Fibroblast of gingiva (primary cell): ENCODE measurements at places on chromosomes 7 and 10.

DNA sequence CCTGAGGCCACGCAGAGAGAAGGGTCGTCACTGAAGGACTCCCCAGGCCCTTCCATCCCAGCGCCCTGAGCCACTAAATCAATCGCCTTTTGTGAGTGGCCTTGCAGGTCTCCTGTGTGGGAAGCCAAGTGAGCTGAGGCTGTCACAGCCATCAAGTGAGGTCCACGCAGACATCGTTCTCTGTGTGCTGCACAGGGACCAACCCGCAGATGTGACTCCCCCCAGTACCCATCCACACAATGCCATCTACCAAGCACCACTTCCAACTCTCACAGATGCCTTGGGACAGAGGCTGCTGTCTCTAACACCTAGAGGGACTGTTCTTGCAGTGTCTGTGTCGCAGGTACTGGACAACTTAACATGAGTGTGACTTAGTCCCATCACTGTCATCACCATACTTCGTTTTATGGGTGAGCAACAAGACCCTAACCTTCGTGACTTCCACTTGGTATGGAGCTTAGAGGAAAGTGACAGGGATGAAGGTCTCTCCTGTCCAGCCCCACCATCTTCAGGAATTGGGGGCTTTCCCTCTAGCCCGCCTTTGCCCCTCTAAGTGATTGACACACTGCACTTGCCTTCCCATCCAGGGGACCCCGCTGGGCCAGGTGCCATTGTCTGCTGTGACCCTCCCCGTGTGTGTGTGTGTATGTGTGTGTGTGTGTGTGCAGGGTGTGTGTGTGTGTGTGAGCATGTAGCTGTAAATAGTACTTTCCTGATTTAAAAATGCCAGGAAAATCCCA, 51.4 kb upstream of the TMEM72 start:
- no peak for DNase-seq

- no peak for DNase-seq
These were observed 215.3 kb downstream of the KIF20B start for GRCh38 chr10:89916468-89917215.

DNA sequence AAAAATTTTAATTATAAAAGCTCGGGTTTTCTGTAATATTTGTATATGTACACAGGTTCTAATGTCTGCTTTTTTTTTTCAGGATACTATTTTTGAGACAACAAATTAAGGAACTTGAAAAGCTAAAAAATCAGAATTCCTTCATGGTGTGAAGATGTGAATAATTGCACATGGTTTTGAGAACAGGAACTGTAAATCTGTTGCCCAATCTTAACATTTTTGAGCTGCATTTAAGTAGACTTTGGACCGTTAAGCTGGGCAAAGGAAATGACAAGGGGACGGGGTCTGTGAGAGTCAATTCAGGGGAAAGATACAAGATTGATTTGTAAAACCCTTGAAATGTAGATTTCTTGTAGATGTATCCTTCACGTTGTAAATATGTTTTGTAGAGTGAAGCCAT, 57.9 kb upstream of the BAMBI start:
- no peak for DNase-seq

- no peak for DNase-seq
These were observed 188.8 kb upstream of the POT1 start for GRCh38 chr7:125118444-125118843.

- DNase-seq: no peak
These were observed 672.2 kb upstream of the LRRN3 start for GRCh38 chr7:110418659-110419280.

- DNase-seq: no peak
These were observed 316.6 kb upstream of the ANKRD30A start for GRCh38 chr10:36808625-36809362.

- DNase-seq: no peak
These were observed 133.0 kb downstream of the FGFR2 start for GRCh38 chr10:121465215-121465614.

DNA sequence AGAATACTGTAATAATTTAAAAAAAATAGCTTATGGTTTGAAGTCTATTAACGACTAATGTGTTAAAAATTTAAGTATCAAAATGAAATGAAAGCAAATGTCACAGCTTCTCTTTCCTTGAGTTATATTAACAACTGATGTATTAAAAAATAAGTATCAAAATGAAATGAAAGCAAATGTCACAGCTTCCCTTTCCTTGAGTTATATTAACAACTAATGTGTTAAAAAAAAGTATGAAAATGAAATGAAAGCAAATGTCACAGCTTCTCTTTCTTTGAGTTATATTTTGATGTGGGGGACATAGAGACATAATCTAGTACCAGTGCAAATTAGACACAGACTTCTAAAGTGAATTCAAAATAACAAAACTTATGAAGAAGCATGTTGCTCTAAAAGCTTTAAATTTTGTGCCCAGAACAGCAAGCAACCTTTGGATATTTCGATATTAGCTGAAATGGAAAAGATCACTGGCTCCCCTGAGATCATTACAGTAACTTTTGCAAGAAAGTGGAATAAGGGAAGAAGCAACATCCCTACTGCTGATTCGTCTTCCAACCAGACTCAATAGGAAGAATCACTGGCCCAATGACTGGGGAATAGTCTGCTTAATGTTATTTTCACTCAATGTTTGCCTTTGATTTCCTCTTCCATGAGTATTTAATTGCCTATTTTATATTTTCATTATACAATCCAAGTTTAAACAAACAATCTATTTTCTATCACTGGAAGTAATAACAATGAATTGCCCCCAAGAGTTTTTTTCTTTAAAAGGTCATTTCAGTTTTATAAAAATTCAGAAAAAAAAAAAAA, 8.0 kb downstream of the SKAP2 start:
- DNase-seq: no peak

- no peak for DNase-seq
These were observed 95.1 kb downstream of the LSMEM1 start for GRCh38 chr7:112575864-112576263.

- no peak for DNase-seq
These were observed 38.0 kb downstream of the RAB18 start for GRCh38 chr10:27541796-27542729.

- no peak for DNase-seq
These were observed 11.4 kb downstream of the ZNF488 start for GRCh38 chr10:47372726-47373125.

DNA sequence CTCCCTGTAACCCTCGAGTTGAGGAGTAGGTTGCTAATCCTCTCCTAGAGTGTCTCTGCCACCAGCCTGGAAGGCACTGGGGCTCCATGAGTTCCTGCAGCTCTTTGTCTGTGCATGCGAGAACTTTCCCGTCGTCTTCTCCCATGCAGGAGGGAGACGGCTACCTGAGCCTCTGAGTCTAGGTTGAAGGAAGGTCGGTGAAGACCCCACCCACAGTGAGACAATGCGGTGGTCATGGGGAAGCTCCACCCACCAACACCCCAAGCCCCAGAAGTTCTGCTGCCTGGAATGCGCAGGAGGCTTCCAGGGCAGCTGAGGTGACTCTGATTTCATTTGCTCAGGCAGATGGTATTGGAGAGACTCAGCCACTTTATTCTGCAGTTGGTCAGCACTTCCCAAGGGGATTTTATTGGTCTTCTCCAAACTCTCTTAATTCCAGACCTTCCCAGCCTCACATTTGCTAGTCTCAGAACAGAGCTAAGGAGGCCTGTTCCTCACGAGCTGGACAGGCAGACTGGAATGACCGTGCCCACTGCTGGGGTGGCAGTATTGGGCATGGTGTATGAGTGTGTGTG, 36.5 kb downstream of the PTPRE start:
- DNase-seq: no peak

- DNase-seq: no peak
These were observed 14.7 kb downstream of the CNPY1 start for GRCh38 chr7:155531681-155532080.

DNA sequence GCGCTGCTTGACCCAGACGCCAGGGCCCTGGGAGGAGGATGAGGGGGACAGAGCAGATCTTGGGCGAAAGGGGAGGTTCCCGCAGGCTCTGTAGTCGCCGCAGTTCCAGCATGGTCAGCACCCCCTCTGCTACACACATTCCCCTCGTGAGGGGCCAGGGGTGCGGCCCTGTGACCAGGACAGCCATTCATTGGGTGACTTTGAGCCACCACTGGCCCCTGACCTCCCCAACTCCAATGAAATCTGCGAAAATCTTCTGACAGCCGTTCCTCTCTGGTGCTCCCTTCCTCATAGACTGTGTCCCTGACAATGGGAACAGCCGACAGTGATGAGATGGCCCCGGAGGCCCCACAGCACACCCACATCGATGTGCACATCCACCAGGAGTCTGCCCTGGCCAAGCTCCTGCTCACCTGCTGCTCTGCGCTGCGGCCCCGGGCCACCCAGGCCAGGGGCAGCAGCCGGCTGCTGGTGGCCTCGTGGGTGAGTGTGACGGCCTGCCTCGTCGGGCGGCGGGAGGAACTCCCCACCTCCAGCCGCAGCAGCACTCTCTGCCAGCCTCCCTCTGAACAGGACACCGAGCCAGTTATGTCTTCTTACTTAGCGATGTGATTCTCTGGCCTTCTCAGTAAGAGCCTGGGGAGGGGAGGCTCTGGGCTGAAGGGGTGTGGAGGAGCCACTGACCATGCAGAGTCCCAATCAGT, 825 bp downstream of the TMEM176A start:
- no peak for DNase-seq

DNA sequence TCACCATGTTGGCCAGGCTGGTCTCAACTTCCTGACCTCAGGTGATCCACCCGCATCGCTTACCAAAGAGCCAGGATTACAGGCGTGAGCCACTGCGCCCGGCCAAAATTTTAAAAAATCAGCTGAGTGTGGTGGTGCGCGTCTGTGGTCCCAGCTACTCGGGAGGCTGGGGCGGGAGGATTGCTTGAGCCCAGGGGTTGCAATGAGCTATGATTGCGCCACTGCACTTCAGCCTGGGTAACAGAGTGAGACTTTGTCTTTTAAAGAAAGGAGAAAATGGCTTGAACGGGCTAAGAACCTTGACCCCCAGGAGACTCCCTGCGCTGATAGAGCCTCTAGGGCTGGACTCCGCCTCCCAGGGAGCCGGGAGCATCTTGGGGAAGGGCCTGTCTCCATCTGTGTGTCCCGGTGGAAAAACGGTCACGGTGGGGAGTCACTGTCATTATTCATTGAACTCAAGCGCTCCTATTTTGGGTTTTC, 760 bp upstream of the KCTD7 start:
- no peak for DNase-seq

- no peak for DNase-seq
These were observed 27.7 kb upstream of the ADGRA1 start for GRCh38 chr10:133060022-133060421.

GRCh38 chr7:111933609-111934008, 272.6 kb downstream of the DOCK4 start:
- peak; percentile 48 for DNase-seq

DNA sequence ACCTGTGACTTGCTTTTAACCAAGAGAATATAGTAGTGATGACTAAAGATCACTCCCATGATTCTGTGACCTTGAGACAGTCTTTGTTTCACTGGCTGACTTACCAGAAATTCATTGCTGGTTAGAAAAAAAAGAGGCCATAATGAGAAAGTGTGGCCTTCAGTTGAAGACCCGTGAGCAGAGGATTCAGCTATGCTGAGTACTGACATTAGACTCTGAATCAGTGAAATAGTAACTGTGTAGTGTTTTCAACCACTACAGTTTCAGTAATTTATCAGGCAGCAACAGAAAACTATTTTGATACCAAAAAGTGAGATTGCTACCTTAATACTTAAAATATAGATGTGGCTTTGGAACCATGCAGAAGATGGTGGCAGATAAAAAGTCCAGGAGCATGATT, 298.0 kb upstream of the KCND2 start:
- no peak for DNase-seq

- DNase-seq: peak; percentile 91
These were observed at the start of gene DNAJB6 for GRCh38 chr7:157336383-157337315. DNAJB6 (plus strand) TSS chr7:157337004; CDS start chr7:157358573, 21,569 bp downstream.

GRCh38 chr7:43664681-43665080, 64.6 kb downstream of the COA1 start:
- no peak for DNase-seq

DNA sequence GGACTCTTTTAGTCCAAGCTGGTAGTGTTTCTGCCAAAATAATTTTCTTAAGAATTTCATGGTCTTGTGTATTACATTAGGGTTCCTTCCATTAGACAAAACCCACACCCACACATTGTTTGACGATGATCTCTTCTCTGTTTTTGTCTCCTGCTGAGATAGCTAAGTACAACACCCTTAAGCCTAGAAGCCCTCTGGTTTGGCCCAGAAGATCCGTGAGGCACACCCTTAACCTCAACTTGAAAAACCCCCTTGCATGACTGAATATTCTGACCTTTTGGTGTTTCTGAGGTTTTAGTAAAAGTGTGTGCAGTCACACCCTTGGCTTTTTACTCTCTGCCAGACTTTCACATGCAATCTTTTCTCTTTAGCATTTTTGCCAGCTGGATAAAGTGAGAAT, 29.3 kb upstream of the ERCC6 start:
- DNase-seq: peak; percentile 68

DNA sequence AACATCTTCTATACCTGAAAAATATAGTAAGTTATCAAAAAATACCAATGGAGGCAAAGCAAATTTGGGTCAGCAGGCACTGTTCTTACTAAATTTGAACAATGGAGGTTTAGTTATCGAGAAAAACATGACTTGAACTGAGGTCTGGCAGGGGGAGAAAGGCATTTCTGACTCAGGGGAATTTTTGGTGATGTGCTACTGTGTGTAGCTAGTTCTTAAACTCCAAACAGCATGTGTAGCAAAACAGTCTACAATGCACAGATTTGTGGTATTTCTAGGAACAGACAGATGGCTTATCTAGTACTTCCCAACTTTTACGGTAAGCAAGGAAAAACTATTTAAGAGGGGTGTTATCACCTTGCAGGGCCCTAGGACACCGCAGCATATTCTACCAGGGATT, 311.6 kb upstream of the LRRN3 start:
- no peak for DNase-seq
